Dorsolateral prefrontal cortex (tissue), 122 donors: ENCODE measurements at places on chromosomes 4 and X. TPM values are rescaled to one million over a fixed set of nuclear protein-coding genes. Genes with fewer than 3 reads are reported as not detected.

PTPN13 gene
- total RNA-seq, result 45.1 TPM

SPARCL1 gene
- total RNA-seq, result 1,127 TPM

SHROOM4 gene
- total RNA-seq, result 9.0 TPM

GAGE1 gene
- total RNA-seq, result not detected

PITX2 gene
- not detected for total RNA-seq

RNF175 gene
- 41.3 TPM for total RNA-seq

EREG gene
- total RNA-seq, result 0.28 TPM

LAP3 gene
- 41.8 TPM for total RNA-seq

ACSL1 gene
- 37.7 TPM for total RNA-seq

ACOX3 gene
- total RNA-seq, result 32.3 TPM

IL2RG gene
- 1.2 TPM for total RNA-seq

PCDH7 gene
- total RNA-seq, result 79.1 TPM

HMX1 gene
- total RNA-seq, result 1.6 TPM

MAGEB2 gene
- total RNA-seq, result not detected

TRAPPC11 gene
- 55.7 TPM for total RNA-seq

CCNA2 gene
- 4.2 TPM for total RNA-seq

MAGEA10 gene
- total RNA-seq, result not detected

ARHGAP36 gene
- 2.7 TPM for total RNA-seq

UTP3 gene
- 19.1 TPM for total RNA-seq

RIPPLY1 gene
- not detected for total RNA-seq

TKTL2 gene
- total RNA-seq, result 0.36 TPM

SPIN2A gene
- total RNA-seq, result 1.7 TPM

BANK1 gene
- 1.7 TPM for total RNA-seq

ADH7 gene
- not detected for total RNA-seq

F11 gene
- total RNA-seq, result not detected
